Sigmoid colon (tissue), 7 donors: ENCODE measurements at places on chromosomes 6 and 20. TPM values are rescaled to one million over a fixed set of nuclear protein-coding genes. Genes with fewer than 3 reads are reported as not detected.
A peak's percentile ranks its signal among the peaks of the same experiment; 100 is the strongest.

Gene CRIP3
- 5.2 TPM for polyA plus RNA-seq

DNA sequence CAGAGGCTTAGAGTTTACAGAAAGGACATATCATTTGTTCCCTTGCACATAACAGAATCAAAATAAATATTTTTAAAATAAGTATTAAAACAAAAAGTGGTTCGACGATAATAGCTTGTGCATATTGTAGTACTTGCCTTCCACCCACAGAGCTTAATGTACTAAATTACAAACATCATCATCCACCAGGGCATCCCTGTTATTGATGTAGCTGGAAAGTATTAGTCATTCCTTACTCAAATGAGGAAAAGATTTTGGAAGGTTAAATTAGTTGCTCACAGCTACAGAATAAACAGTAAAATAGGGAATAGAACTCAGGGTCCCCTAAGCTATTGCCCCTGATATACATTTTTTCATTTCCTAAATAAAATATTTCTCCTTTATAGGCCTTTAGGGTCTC lies 150.3 kb downstream of the PTPRK start:
- DNase-seq: no peak
- H3K4me1 ChIP-seq: peaks cover 25% of the 10 kb centered on the region
- no peaks in the 10 kb centered on the region for H3K27me3 ChIP-seq
- no peaks in the 10 kb centered on the region for H3K36me3 ChIP-seq

Gene CSNK2B
- polyA plus RNA-seq: 198 TPM

Gene CLPSL1
- not detected for polyA plus RNA-seq

DNA sequence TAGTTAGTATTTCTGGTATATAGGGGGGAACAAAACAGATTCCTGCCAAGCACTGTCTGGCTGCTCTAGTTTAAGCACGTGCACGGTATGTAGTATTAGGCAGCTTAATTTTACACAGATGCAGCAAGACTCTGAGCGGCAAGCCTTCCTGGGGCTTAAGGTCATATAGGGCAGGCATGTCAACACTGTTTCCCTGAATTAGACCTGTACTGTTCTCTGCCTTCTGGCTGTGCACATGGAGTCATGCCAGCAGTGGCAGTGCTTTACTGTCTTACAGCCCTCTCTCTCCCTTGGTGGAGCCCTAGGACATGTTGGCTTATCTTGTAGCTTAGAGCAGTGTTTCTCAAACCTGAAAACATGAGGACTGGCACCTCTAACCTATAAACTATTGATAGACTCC lies 56.6 kb downstream of the PHF20 start:
- no peak overlapping the region for H3K4me3 ChIP-seq
- H3K27me3 ChIP-seq: no peaks in the 10 kb centered on the region
- no peak overlapping the region for H3K27ac ChIP-seq
- H3K36me3 ChIP-seq: no peaks in the 10 kb centered on the region
- DNase-seq: no peak

- no peaks in the 10 kb centered on the region for H3K4me1 ChIP-seq
- peak overlapping the region; percentile 92 for H3K27ac ChIP-seq
- no peaks in the 10 kb centered on the region for H3K36me3 ChIP-seq
- no peak for DNase-seq
- no peaks in the 10 kb centered on the region for H3K27me3 ChIP-seq
- H3K4me3 ChIP-seq: peak overlapping the region; percentile 82
Measured at GRCh38 chr6:17985934-17986655, 1.3 kb downstream of the KIF13A start.

Gene SCUBE3
- polyA plus RNA-seq: 0.29 TPM

DNA sequence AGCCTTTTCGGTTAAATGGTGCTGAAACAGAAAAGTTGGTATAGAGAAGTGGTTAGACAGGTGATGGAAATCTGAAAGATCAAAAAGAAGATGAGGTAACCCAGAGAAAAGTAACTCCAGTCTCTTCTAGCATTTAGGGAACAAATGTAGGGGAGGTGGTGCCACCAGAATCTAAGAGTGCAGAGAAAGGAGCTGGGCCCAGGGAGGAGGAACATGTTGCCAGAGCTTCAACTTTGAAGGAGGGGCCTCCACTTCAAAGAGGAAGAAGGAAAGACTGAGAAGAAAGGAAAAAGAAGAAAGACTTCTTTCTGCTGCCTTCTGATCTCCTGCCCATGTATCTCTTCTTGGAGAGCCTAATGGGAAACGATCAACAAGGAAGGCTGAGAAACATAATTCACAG lies 23.5 kb upstream of the ATRN start:
- DNase-seq: no peak
- H3K27ac ChIP-seq: no peak overlapping the region
- H3K4me3 ChIP-seq: no peak overlapping the region
- no peaks in the 10 kb centered on the region for H3K4me1 ChIP-seq
- H3K36me3 ChIP-seq: no peaks in the 10 kb centered on the region
- H3K27me3 ChIP-seq: no peaks in the 10 kb centered on the region

GRCh38 chr20:6767126-6767535 lies 355 bp upstream of the BMP2 start:
- peaks cover 13% of the 10 kb centered on the region for H3K27me3 ChIP-seq
- H3K4me1 ChIP-seq: no peaks in the 10 kb centered on the region
- DNase-seq: peak; percentile 63
- H3K36me3 ChIP-seq: no peaks in the 10 kb centered on the region
- peak overlapping the region; percentile 59 for H3K4me3 ChIP-seq

Gene RSPO3
- 5.2 TPM for polyA plus RNA-seq

- H3K27me3 ChIP-seq: no peaks in the 10 kb centered on the region
- H3K27ac ChIP-seq: no peak overlapping the region
- no peaks in the 10 kb centered on the region for H3K4me1 ChIP-seq
Measured at GRCh38 chr6:159324596-159324995, 155.4 kb downstream of the FNDC1 start.

Gene GSTA1
- 0.10 TPM for polyA plus RNA-seq

Gene CFAP61
- 0.60 TPM for polyA plus RNA-seq

Gene TPBG
- 7.3 TPM for polyA plus RNA-seq

Gene HAO1
- not detected for polyA plus RNA-seq

Gene SERINC3
- 21.0 TPM for polyA plus RNA-seq

DNA sequence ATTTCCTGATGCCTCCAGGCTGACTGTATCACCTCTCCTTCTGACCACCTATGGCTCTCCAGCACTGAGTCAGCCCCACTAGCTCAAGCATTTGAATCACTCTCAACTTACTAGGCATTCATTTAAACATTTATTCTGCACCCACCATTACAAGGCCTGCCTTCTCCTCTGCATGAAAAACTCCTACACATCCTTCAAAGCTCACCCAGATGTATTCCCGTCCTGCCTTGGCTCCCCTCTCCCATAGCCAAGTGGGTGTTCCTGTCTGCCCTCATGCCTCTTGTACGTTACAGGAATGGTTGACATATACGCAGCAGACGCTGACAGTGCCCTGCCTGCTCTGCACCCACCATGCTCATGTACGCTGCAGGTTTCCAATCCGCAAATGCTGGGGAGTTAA lies 21.6 kb downstream of the KCNK17 start:
- H3K4me3 ChIP-seq: no peak overlapping the region
- DNase-seq: no peak
- H3K27me3 ChIP-seq: no peaks in the 10 kb centered on the region
- no peaks in the 10 kb centered on the region for H3K36me3 ChIP-seq

Gene NSFL1C
- polyA plus RNA-seq: 55.0 TPM

Gene ASCC3
- polyA plus RNA-seq: 6.0 TPM

DNA sequence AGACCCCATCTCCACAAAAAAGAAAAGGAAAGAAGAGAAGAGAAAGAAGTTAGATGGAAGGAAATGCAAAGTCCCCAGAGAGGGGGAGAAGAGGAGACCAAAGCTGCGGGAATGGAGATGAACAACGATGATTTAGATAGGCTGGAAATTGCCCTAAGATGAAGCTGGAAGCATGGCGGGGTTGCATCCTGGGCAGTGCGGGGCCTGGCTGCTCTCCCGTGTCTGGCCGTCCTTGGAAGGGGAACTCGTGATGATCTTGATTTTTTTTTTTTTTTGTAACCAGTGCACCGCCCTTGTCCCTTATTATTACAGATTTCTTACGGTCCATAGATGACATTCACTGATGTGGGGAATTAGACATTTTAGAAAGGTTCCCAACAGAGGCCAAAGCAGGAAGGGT lies 276.5 kb downstream of the CDH4 start:
- H3K36me3 ChIP-seq: no peaks in the 10 kb centered on the region
- no peak overlapping the region for H3K4me3 ChIP-seq
- H3K27ac ChIP-seq: no peak overlapping the region
- no peak for DNase-seq

Gene ANKEF1
- polyA plus RNA-seq: 1.8 TPM

DNA sequence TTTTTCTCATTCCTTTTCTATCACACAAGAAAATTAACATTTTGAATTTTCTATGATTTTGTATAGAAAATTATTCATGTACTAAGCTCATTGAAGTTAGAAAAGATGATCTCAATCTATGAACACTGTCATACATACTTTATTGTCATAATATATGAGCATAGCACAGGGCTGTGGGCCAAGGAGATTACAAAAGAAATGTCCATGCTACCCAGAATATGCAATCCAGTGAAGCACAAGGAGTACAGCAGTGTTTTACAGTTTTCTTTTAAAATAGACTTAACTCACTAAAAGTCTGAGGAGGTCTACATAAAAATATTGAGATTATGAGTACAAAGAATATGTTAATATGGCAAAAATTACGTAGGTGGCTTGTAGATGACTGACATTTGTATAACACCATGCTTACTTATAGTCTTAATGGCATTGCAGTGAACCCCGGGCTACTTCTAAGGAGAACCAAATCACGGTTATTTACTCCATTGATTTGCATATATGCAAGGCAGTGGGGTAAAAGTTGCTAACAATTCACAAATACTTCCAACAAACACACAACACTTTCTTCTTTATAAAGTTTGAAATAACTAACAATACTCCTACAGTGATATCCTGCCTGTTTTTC lies 257.1 kb downstream of the BCKDHB start:
- no peak overlapping the region for H3K27ac ChIP-seq
- no peaks in the 10 kb centered on the region for H3K27me3 ChIP-seq
- H3K4me1 ChIP-seq: no peaks in the 10 kb centered on the region
- H3K4me3 ChIP-seq: no peak overlapping the region

DNA sequence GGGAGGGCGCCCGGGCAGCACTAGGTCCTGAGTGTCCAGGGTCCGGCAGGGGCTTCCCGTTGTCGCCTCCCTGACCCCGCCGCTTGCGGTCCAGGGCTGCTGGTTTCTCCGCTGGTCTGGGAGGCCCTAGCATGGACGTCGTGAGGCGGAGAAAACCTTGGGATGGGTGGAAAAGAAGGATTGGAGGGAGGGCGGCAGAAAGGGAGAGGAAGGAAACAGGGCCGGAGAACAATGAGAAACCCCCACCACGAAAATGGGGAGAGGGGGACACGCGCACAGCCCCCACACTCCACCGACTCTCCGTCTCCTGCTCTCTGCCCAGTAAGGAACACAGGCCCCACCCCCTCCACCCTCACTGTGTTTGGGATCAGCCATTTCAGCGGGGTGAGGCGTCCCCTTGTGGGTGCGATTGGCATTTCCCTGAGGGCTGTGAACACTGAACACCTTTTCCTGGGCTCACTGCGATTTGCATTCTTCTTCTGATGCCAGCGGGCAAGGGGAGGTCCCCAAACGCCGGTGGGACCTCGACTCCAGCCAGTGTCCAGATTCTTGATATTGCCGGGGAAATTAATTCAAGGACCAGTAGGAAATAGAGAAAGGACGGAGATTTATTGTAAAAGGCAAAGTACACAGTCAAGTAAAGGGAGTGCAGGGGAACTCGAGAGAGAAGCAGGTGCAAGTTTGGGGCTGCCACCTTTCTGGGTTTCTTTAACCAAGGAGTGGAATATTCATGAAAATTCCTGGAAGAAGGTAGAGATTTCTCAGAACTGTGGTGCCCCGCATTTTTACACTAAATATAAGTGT lies 3.3 kb upstream of the RAET1G start:
- peak; percentile 94 for DNase-seq
- H3K27me3 ChIP-seq: no peaks in the 10 kb centered on the region
- H3K4me3 ChIP-seq: peak overlapping the region; percentile 58
- no peaks in the 10 kb centered on the region for H3K36me3 ChIP-seq
- H3K27ac ChIP-seq: peak overlapping the region; percentile 65
- H3K4me1 ChIP-seq: no peaks in the 10 kb centered on the region

- H3K27ac ChIP-seq: no peak overlapping the region
- no peaks in the 10 kb centered on the region for H3K4me1 ChIP-seq
- H3K4me3 ChIP-seq: no peak overlapping the region
- H3K27me3 ChIP-seq: no peaks in the 10 kb centered on the region
- DNase-seq: no peak
Measured at GRCh38 chr6:154226461-154226860, 130.1 kb downstream of the IPCEF1 start.

DNA sequence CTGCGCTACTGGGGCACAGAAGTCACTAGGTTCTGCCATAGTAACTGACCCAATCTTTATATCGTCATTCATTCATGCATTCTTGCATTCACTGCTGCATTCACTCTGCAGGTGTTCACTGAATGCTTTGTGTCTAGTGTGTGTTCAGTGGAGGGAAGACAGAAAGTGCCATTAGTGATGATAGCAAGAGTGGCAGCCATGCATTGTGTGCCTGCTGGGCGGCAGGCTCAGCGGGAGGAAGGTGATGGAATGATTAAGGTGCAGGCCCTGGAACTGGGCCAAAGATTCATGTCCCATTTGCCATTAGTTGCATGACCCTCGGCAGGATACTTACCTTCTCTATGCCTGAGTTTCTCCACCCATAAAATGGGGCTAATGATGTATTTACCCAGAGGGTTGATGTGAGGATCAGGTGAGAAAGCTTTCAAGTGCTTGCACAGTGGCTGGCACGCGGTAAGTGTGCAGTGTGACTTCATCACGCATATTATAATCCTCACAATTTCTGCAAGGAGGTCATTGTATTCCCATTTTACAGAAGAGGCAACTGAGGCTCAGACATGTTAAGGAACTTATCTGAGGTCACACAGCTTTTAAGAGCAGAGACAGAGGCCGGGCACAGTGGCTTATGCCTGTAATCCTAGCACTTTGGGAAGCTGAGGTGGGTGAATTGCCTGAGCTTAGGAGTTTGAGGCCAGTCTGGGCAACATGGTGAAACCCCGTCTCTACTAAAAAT lies 40.1 kb downstream of the ITPR3 start:
- no peaks in the 10 kb centered on the region for H3K27me3 ChIP-seq
- no peaks in the 10 kb centered on the region for H3K36me3 ChIP-seq
- DNase-seq: no peak
- H3K4me3 ChIP-seq: no peak overlapping the region
- H3K4me1 ChIP-seq: no peaks in the 10 kb centered on the region

Gene GPR6
- not detected for polyA plus RNA-seq

DNA sequence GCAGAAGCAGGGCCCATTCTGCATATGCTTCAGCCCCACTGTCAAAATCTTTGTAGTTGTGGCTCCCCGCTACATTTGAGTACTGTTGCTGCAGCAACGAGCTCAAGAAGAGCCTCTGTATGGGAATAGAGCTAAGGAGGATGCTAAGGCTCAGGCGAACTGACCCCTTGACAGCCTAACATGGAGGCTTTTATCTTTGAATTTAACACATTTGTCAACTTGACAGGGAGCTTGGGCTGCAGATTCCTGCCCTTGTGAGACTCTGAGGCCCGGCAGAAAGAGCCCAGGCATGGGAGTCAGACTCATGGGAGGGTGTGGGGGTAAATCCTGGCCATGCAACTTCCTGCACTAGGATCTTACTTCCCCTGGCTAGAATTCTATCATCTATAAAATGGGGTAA lies 278.7 kb upstream of the CITED2 start:
- H3K4me1 ChIP-seq: no peaks in the 10 kb centered on the region
- H3K27ac ChIP-seq: no peak overlapping the region
- DNase-seq: peak; percentile 48
- no peaks in the 10 kb centered on the region for H3K36me3 ChIP-seq
